ENCODE measurements at places on chromosomes 2 and 18.

- DNase-seq = no peak
Measured at GRCh38 chr2:197377670-197378069, 57.2 kb downstream of the SF3B1 start.

GRCh38 chr2:157572725-157573124, 55.9 kb downstream of the ACVR1C start:
- no peak for DNase-seq

- DNase-seq = no peak
Measured at GRCh38 chr2:45337481-45337880, 273.6 kb downstream of the SRBD1 start.

GRCh38 chr2:6883448-6884122, 6.0 kb downstream of the RSAD2 start:
- DNase-seq = no peak

Data from renal cortex interstitium (tissue), 15 donors.